ENCODE measurements at places on chromosomes 2 and 18. TPM values are rescaled to one million over a fixed set of nuclear protein-coding genes. Genes with fewer than 3 reads are reported as not detected.

Gene TXNDC2
- total RNA-seq: 0.12 TPM

Gene PASK
- total RNA-seq: 10.8 TPM

GRCh38 chr2:215420471-215420935 is 15.4 kb downstream of the FN1 start:
- no peak overlapping the region for H3K4me3 ChIP-seq
- no peak overlapping the region for H3K27ac ChIP-seq
- peaks cover 16% of the 10 kb centered on the region for H3K4me1 ChIP-seq
- H3K36me3 ChIP-seq: peaks cover 64% of the 10 kb centered on the region
- no peak for DNase-seq
- no peaks in the 10 kb centered on the region for H3K27me3 ChIP-seq

GRCh38 chr2:236101311-236101950 is 66.8 kb downstream of the GBX2 start:
- DNase-seq: no peak
- no peaks in the 10 kb centered on the region for H3K36me3 ChIP-seq
- peak overlapping the region; percentile 11 for H3K27ac ChIP-seq
- H3K4me1 ChIP-seq: no peaks in the 10 kb centered on the region

GRCh38 chr2:203578759-203579643 is 43.9 kb upstream of the RAPH1 start:
- H3K4me3 ChIP-seq: no peak overlapping the region
- H3K27ac ChIP-seq: peak overlapping the region; percentile 70
- H3K4me1 ChIP-seq: peaks cover 43% of the 10 kb centered on the region
- peak; percentile 51 for DNase-seq
- H3K36me3 ChIP-seq: no peaks in the 10 kb centered on the region

GRCh38 chr2:30393510-30393909 is 53.5 kb upstream of the LCLAT1 start:
- peaks cover 4% of the 10 kb centered on the region for H3K27me3 ChIP-seq
- no peak for DNase-seq
- no peaks in the 10 kb centered on the region for H3K4me1 ChIP-seq

All from lower lobe of right lung (tissue), 2 donors.